ENCODE measurements at places on chromosomes 7 and 10.

DNA sequence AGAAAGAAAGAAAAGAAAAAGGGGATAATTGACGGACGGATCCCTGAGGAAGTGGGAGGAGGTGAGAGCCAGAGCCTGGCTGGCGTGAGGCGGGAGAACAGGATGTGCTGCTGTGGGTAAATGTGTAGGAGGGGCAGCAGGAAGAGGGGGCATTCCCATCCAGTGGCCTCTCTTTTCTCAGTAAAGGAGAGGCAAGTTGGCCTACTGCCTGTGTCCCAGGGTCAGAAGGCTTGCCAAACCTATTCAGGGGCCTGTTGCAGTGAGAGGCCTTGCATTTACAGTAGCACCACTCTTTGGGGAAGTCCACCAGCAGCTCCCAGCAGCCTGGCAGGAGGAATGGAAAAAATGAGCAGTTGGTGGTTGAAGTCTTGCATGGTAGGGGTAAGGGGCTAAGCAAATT, 26.6 kb upstream of the ASCC1 start:
- no peak for DNase-seq

GRCh38 chr7:780081-780480, 52.2 kb upstream of the SUN1 start:
- DNase-seq = no peak

GRCh38 chr7:38321967-38322366, 48.5 kb upstream of the TARP start:
- DNase-seq = no peak

- DNase-seq = no peak
Observed at GRCh38 chr7:101129603-101130117, 2.8 kb downstream of the SERPINE1 start.

DNA sequence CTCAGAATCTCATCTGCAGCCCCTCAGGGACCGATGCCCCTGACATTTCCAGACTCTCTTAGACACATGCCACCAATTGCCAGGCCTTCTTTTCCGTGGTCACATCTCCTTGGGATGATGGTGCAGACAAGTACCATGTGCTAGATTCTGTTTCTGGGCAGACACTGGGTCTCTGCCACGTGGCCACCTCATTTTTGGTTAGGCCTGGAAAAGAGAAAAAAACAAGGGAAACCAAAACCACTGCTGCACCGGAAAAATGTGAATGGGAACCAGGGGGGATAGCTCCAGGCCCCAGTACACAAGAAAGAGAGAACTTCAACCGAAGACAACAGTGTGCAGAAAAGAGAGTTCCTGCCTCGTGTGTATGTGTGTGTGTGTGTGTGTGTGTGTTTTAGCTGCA, 23.0 kb upstream of the MXI1 start:
- DNase-seq = no peak

DNA sequence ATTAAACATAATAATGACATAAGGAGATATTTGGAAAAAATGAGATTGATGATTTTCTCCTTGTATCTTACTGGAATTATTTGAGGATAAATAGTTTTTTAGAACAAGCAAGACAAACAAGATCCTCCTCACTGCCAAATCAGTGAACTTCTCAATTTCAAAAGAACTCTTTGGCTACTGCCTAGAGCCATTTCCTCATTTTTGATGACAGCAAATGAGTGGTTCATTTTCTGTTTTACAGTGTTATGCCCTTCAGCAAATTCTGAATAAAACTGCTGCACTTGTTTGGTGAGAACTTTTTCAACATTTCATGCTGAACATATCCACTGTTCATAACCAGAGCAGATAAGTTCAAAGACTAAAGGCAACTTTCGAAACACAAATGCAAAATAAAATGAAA, 42.5 kb upstream of the AHR start:
- DNase-seq = no peak

- DNase-seq = no peak
Observed at GRCh38 chr10:44862924-44863323, 48.2 kb upstream of the TMEM72 start.

DNA sequence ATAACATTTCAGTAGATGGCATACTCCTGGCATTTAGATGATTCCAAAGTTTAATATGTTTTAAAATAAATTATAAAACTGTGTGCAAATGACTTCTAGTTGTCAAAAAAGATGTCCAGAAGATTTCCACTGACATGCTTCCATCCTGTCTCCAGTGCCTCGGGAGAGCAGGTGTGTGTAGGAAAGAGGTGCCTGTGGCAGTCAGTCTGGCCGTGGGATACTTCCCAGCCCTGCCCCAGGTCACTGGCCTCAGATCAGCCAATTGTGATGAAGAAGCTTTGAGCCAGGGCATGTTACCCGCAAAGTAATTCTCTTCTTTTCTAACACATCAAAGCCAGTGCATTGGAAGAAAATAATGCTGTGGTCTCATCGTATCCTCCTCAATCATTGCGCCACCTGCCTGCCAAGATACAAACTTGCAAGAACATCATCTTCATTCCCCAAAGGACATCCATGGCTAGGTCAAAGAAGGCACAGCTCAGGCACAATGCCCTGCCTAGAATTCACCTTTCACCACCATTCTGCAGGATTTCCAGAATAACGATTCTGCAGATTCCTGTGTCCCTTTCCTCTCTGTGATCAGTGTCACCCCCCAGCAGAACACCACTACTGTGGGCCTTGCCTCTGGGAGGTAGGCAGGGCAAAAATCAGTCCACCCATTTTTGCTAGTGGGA, 6.3 kb upstream of the KCNMA1 start:
- peak; percentile 85 for DNase-seq

DNA sequence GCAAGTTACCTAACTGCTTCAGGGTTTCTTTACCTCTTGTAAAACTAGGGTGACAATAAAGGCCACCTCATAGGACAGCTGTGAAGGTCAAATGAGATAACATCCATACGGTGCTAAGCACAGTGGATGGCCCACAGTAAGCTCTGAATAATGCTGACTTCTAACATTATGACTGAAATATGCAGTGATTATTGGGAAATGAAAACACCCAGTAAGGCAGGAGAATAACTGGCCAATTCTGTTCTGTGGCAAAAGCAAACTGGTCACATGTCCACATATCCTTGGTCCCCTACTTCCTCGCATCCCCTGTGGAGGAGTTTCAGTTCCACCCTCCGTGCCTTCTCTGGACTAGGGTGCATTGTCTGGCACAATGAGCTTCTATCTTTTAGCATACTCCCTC, 1.4 kb downstream of the CUBN start:
- DNase-seq = no peak

- no peak for DNase-seq
Observed at GRCh38 chr10:12348294-12348869, 965 bp upstream of the CAMK1D start.

GRCh38 chr10:378230-378929, 243.1 kb downstream of the ZMYND11 start:
- no peak for DNase-seq

DNA sequence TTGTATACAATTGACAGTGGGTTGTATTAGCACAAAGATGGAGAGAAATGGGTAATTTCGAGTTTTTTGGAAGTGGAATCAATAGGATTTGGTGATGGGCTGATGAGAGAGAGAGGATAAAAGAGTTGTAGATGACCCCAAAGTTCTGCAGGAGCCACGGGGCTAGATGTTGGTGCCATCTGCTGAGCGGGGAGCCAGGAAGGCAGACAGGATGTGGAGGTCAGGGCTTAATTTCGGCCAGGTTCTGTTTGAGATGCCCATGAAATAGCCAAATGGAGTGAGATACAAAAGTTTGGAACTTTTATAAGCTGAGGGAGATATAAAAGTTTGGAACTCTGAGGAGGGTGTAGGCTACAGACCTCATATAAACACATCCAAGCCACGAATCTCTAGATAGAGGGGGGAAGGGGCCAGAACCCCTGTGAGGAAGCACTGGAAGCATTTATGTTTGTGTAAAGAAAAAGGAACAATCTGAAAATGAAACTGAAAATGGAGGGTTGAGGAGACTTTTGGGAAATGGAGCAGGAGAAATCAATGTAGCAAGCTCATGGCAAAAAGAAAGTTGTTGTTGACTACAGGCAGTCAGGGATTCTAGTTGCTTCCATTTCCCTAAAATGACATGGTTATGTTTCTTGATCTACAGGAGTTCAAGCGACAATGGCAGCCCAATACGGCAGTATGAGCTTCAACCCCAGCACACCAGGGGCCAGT, 2.2 kb downstream of the GIMAP4 start:
- no peak for DNase-seq

GRCh38 chr7:47653550-47654411, 71.9 kb upstream of the TNS3 start:
- DNase-seq = peak; percentile 64

DNA sequence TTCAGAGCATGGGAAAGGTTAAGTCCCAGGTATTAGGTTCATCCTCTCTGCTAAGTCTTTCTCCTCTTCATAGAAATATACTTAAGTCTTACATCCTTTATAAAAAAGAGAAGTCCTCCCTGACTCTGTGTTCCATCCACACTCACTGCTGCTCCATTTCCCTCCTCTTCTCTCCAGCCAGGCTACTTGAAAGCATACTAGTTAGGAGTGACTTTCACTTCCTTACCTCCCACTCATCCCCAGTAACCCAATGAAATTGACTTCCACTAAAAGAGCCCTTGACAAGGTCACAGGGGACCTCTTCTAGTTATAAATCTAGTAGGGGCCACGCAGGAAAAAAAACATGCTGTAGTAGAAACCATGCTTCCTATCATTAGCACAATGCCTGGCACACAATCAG, 133.1 kb upstream of the AGK start:
- DNase-seq = no peak

- peak; percentile 13 for DNase-seq
Observed at GRCh38 chr7:50552921-50553320, 12.3 kb downstream of the DDC start.

GRCh38 chr7:99106821-99107241, 37.1 kb downstream of the SMURF1 start:
- DNase-seq = peak; percentile 43

GRCh38 chr10:8639486-8640185, 585.1 kb downstream of the GATA3 start:
- no peak for DNase-seq

DNA sequence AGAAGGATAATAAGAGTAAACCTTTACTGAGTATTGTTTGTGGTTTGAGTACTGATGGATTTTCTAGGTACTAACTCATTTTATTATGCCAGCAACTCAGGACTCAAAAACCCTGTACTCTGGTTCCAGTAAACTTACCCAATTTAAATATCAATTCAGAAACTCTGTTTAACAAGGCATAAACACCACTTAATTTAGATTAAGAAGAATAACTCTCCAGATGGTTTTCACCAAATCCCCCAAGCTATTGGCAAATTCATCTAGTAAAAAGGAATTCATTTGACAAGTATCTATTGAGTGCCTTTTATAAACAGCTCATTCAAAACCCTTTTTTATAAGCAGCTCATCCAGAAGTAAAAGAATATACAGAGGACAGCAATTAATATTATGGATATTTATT, 572.4 kb downstream of the PHTF2 start:
- DNase-seq = no peak

- DNase-seq = no peak
Observed at GRCh38 chr7:78164459-78164858, 365.9 kb downstream of the PHTF2 start.

DNA sequence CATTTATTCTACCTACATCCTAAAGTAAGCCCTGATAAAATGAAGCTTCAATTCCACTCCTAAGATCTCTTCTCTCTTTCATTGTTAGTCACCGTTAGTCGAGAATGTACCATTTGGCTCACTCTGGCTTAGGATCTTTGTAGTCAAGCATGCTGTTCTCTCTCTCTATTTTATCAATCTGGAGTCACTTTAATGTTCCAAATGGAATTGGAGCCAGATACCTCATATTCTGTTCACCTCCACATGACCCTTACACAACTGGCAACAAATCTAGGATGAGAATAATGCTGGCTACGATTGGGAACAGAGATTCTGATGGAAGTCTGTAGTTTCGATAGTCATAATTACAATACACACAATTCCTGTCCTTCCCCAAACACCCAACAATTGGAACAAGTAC, 213.7 kb downstream of the TWIST1 start:
- DNase-seq = no peak

GRCh38 chr7:70799841-70800405, 332.0 kb upstream of the GALNT17 start:
- DNase-seq = no peak

GRCh38 chr7:148255333-148255732, 335.2 kb upstream of the C7orf33 start:
- peak; percentile 2 for DNase-seq

GRCh38 chr7:143477501-143478150, at the start of gene TAS2R41:
Gene TAS2R41, plus strand, starts transcription at chr7:143477873. Its CDS starts 0 bp downstream, at chr7:143477873.
- DNase-seq = no peak

- no peak for DNase-seq
Observed at GRCh38 chr7:73960548-73960947, 67.4 kb upstream of the ELN start.

DNA sequence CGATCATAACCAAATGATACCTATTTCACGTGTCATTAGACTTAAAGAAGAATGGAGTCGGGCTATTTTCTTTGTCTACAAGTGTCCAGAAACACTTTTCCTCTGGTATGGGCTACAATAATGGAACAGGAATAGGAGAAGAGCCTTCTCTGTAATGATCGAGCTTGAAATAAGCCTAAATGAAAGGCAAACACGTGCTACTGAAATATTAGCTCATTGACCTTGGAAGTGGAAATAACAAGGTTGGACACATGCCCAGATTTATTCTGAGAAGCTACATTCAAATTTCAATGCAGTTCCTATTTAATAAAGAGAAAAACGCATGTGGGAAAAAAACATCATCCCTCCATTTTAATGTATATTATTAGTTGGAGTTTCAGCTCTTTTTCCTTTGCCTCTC, 254.7 kb upstream of the PTER start:
- DNase-seq = no peak

DNA sequence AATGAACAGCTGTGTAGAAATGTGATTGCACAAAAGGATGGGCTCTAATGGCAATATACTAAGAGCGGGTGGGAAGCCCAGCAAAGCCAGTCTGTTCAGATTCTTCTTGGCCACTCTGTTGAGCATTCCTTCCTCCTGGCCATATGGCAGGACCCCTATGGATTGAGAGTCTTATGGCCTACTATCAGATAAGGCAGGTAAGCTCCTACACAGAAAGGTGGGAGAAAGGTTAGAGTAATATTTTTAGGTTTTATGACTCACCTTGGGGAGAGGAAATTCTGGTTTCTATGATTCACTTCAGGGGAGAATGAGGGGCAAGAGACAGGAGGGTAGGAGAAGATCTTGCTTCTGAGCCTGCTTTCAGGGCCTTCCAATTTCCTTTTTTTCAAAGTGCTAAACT, 15.1 kb upstream of the AKR1B10 start:
- DNase-seq = no peak

DNA sequence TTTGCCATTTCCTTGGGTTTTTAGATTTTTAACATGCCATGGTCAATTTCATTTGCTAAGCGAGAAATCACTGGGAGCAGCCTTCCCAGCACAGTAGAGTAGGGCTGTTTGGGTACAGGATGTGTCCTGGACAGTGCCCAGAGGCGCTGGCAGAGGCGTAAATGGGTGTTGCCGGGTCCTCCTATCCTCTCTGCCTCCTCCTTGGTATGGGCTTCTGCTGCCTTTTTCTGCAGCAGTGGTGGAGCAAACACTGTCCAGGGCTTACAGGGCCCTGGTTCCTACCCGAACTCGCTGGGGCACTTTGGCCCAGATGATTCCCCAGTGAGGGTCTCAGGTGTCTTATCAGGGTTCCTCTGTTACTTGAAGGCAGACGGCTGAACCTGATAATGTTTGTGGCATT, 298.3 kb downstream of the RPS24 start:
- DNase-seq = no peak

GRCh38 chr10:106082865-106083264, 1081.6 kb downstream of the SORCS1 start:
- peak; percentile 3 for DNase-seq

- peak; percentile 78 for DNase-seq
Observed at GRCh38 chr10:70528741-70529362, 50.3 kb downstream of the PALD1 start.

- no peak for DNase-seq
Observed at GRCh38 chr7:102979670-102980069, 66.9 kb downstream of the LRRC17 start.

GRCh38 chr7:108069646-108070045, 60.5 kb downstream of the LAMB4 start:
- DNase-seq = no peak
